NCI-H1105 (cell line): ENCODE measurements at places on chromosomes 7 and 10.
A peak's percentile ranks its signal among the peaks of the same experiment; 100 is the strongest.

GRCh38 chr10:62738916-62739315, 65.6 kb upstream of the ADO start:
- DNase-seq: no peak

GRCh38 chr10:78760463-78761310, 308.1 kb upstream of the ZMIZ1 start:
- DNase-seq: no peak

- peak; percentile 14 for DNase-seq
Measured at GRCh38 chr7:69739931-69740431, 141.7 kb downstream of the AUTS2 start.

- no peak for DNase-seq
Measured at GRCh38 chr7:1557006-1557405, 1.0 kb upstream of the TMEM184A start.

DNA sequence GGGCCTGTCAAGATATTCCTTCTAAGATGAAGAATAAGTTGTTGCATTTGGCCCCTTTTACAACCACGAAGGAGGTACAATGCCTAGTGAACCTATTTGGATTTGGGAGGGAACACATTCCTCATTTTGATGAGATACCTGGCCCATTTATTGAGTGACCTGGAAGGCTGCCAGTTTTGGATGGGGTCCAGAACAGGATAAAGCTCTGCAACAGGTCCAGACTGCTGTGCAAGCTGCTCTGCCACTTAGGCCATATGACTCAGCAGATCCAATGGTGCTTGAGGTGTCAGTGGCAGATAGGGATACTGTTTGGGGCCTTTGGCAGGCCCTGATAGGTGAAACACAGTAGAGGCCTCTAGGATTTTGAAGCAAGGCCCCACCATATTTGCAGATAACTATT, 704.6 kb downstream of the CCSER2 start:
- DNase-seq: no peak

GRCh38 chr7:80868566-80868965, 50.3 kb downstream of the SEMA3C start:
- DNase-seq: no peak

DNA sequence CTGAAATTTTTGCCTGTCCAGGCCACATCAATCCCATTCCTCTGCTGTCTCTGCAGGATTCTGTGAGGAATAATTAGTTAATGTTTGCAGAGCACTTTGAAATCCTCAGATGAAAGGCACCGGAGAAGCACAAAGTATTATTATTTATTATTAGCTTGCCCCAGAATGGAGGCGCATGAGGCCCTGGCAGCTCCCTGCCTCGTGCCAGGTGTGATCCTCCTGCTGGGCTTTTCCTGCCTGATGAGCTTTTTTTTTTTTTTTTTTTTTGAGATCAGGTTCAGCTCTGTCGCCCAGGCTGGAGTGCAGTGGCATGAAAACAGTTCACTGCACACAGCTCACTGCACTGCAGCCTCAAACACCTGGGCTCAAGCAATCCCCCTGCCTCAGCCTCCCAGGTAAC, 65.2 kb downstream of the TCF7L2 start:
- no peak for DNase-seq

GRCh38 chr10:119776536-119776935, 50.7 kb downstream of the INPP5F start:
- DNase-seq: no peak

DNA sequence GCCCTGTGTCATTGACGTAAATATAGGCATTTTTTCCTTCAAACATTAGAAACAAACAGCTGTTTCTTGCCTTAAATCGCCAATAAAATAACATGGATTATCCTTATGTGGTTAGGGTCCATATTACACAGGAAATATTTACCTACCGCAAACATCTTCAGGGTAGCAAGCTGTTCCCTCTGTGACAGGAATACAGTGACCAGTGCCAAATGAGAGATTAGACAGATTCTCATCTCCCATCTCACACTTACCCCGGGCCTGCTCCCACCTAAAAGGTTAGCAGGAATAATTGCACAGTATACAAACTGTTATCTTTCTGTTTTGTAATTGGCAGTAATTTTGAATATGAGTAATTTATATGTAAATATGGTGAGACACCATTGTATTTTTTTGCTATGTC, 16.5 kb downstream of the MKI67 start:
- no peak for DNase-seq

- no peak for DNase-seq
Measured at GRCh38 chr7:52779004-52779403, 256.4 kb upstream of the POM121L12 start.

GRCh38 chr10:13769946-13770345, 183.2 kb downstream of the PRPF18 start:
- no peak for DNase-seq

GRCh38 chr7:50265968-50266634, 38.4 kb upstream of the IKZF1 start:
- no peak for DNase-seq

- no peak for DNase-seq
Measured at GRCh38 chr10:34151481-34151880, 663.6 kb downstream of the PARD3 start.

GRCh38 chr10:103668351-103669242, 175.1 kb downstream of the NEURL1 start:
- no peak for DNase-seq

DNA sequence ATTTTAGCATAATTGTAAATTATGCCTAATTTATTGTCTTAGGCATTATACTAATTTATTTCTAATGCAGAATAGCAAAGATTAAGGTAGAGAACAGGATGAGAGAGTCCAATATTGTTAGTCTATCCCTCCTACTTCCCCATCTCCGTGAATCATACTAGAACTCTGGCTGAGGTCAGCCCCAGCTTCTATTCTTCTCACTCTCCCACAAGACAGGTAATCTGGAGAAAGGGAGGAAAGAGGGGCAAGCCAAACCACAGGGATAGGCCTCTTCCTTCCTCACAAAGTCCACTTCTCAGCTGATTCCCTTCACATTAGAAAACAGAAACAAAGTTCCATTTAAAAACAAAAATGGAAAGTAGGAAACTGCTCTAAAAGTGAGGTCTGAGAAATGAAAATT, 117.5 kb upstream of the LAMB4 start:
- DNase-seq: no peak

GRCh38 chr7:42283553-42283952, 46.5 kb upstream of the GLI3 start:
- DNase-seq: no peak

DNA sequence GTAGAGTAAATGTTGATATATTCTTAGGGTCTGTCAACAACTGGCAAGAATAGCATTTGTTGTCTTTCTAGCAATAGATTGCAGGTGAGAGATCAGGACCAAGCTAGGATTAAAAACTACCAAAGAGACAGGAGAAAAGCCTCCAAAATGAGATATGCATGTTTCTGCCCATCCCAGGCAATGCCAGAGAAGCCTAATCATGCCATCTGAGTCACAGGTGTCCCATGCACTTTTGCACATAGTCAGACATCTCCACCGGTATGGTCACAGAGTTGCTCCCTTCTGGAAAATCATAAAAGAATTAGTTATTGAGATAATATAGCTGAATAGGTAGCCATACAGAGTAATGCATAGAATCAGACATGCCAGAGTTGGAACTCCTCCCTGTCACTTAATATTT, 50.6 kb downstream of the PDK4 start:
- DNase-seq: no peak

- no peak for DNase-seq
Measured at GRCh38 chr7:141617280-141617679, 66.1 kb downstream of the AGK start.

GRCh38 chr10:71159892-71160291, 52.5 kb upstream of the UNC5B start:
- DNase-seq: no peak

GRCh38 chr10:116836902-116837523, 12.3 kb upstream of the ENO4 start:
- no peak for DNase-seq

- no peak for DNase-seq
Measured at GRCh38 chr10:72557362-72557761, 68.5 kb downstream of the MICU1 start.

GRCh38 chr10:73597346-73597745, 6.2 kb upstream of the USP54 start:
- DNase-seq: no peak

GRCh38 chr10:110962443-110962842, 43.0 kb downstream of the SHOC2 start:
- no peak for DNase-seq

DNA sequence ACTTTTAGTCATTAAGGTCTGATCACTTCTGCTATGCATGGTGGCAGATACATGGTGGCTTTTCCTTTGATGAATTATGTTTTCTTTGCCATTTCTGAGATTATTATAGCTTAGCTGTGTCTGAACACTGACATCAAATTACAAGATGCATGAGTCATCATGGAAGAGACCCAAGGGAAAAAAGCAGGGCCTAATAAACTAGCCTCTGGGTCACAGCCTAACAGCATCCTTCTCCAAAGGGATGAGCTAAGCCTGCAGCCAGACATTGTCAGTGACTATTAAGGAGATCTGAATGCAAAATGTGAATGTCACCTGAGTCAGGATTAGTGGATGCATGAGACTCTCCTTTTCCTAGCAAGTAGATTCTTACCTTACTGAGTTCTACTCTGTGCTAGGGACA, 19.1 kb upstream of the OGDHL start:
- DNase-seq: no peak

- DNase-seq: no peak
Measured at GRCh38 chr7:153829525-153829924, 222.7 kb upstream of the DPP6 start.

DNA sequence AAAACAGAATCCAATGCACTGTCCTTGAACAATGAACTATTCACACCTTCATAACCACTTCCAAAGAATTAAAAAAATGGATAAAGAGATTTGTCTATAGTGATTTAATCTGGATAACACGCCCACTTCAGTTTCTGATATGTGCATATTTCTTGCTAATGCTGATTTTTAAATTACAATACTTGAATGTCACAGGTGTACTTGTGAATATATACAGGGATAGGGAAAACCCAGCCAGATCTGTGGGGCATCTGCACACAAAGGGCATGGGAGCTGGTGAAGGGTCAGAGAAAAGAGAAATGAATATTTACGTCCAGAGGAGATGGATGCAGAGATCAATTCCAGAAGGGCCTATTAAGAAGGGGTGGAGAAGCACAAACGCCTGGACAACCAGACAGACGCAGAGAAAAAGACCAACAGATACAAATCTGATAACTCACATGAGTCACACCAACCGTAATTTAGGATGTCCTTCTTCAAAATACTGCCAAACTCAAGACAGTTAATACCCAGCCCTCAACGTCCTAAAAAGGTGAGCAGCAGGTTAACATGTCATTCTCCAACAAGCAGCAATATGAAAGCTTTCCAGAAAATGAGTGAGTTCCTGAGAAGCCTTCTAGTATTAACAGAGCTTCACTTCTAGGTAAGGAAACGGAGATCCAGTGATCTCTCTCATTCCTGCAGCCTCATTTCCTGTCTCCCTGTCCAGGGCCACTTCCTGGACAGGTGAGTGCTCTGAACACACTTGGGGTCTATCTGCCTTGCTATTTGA, 41.9 kb downstream of the PIP4K2A start:
- no peak for DNase-seq

GRCh38 chr7:101598986-101599771, 29.9 kb downstream of the MYL10 start:
- DNase-seq: no peak

DNA sequence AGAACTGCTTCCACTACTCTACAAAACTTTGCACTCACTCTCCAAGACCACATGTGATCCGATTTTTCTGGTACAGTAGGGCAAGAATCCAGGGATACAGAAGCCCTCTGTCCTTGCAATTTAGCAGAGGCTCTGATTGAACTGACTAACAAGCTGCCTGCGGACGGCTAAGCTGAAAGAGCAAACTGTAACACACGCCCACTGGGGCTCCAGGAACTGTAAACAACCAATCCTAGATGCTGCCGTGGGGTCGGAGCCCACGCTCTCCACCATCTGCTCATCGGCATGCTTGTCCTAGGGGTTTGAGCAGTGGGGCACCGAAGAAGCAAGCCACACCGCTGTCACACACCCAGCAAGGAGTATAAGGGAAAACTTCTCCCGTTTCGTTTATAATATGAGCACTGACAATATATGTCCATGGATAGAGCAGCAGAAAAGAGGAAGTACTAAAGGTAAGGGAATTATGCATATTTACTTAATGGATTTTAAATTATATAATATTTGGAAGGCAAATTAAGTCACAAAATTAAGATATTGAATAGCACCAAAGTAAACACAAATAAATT, 634.4 kb upstream of the POT1 start:
- no peak for DNase-seq

DNA sequence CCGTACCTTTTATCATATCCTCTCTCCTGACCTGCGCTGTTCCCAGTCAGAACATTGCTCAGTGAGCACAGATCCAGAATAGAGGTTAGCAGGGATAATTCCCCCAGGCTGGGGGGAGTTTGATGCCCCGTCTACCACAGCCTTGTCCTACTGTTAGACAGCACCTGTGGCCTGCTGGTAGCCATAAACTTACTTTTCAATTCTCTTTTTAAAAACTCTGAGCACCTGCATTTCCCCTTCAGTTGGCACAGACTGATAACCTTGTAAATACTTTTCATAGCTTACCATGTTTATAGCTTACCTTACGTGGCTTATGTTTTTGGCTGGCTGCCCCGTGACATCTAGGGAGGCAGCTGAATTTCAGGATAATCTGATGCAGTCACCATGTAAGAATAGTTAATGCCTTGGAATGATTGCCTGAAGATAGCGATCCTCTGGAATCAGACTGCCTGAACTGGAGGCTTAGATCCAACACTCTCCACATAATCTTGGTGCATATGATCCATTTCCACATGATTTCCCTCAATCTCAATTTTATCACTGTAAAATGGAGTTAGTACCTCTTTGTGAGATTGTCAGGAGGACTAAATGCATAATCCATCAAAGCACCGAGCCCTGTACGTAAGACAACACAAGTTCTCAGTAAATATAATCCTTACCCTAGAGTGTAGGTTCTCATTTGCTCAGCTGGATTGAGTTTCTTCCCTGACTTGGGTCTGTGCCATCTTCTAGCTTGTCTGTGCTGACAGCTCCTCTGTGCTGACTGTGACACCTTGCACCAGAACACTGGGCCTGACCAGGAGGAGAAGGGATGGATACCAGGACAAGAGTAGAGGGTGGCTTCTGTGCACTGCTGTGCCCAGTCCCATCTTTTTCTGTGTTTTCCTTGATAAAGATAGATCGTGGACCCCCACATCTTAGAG, 111.7 kb upstream of the GJD4 start:
- no peak for DNase-seq

GRCh38 chr7:83985821-83986220, 208.8 kb downstream of the SEMA3A start:
- DNase-seq: no peak

GRCh38 chr7:129858490-129858889, 94.3 kb downstream of the UBE2H start:
- DNase-seq: no peak

- DNase-seq: no peak
Measured at GRCh38 chr10:132369636-132370185, 27.3 kb upstream of the PWWP2B start.

DNA sequence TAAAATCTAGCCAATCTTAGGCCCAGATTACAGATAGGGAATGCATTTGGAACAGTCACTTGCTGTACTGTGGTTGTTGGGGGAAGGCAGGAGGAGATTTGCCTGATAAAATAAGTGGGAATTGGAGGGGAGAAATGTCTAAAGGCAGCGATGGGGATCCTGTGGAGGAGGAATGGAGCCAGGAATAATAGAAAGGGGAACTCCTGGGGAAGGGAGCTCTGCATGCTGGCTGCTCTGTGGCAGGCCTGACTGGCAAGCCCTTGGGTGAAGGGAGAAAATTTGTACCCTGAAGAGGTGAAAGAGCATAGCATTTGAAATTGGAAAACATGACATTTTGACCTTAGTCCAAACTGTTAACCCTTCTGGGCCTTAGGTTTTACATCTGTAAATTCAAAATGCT, 13.7 kb downstream of the MMP21 start:
- no peak for DNase-seq
